DMS79 (cell line): ENCODE measurements at places on chromosomes 6 and 20.

- peak; percentile 28 for DNase-seq
These were observed 188.1 kb downstream of the UST start for GRCh38 chr6:148934961-148935360.

DNA sequence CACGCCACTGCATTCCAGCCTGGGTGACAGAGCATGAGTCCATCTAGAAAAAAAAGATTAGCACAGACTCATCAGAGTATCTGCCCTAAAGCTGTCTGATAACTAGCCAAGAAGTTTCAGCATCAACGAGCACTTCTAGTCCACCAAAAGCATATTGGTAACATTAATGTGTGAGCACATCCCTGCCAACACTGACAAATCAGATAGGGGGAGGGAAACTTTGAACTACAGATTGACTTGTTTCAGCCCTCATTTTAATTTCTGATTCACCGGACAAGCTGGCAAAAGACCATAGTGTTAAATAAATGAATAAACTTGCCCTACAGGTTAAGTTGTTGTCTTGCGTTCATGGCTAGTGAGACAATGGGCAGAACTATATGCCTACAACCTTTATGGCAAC, 7.7 kb upstream of the SEC63 start:
- DNase-seq, result no peak

DNA sequence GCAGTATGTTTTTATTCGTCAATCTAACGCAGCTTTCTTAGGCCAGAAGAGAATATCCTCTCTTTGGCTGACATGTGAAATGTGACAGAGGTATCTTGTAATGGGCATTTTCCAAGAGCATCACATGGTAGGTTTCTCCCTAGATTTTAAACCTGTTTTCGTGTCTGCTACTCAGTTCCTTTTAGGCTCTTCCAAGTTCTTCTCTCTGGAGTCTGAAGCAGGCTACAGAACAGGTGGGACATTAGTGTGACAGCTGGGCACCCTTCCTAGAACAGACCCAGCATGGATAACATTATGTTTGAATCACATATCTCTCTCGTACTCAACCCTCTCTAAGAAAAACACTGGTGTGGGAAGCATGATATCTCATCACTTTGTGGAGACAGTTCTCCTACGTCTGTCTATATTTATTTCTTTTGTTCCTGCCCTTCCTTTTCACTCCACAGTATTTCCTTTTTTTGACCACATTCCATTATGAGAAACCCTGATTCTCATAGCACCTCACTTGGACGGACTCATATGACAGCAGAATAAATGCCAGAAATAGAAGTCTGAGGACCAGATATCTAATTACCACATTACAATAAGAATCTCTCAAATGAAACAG, 263.4 kb downstream of the NKAIN2 start:
- DNase-seq, result no peak

- DNase-seq, result no peak
These were observed 281.0 kb downstream of the TFAP2C start for GRCh38 chr20:56909918-56910714.

GRCh38 chr6:103729658-103730057, 1130.1 kb downstream of the HACE1 start:
- DNase-seq, result no peak

DNA sequence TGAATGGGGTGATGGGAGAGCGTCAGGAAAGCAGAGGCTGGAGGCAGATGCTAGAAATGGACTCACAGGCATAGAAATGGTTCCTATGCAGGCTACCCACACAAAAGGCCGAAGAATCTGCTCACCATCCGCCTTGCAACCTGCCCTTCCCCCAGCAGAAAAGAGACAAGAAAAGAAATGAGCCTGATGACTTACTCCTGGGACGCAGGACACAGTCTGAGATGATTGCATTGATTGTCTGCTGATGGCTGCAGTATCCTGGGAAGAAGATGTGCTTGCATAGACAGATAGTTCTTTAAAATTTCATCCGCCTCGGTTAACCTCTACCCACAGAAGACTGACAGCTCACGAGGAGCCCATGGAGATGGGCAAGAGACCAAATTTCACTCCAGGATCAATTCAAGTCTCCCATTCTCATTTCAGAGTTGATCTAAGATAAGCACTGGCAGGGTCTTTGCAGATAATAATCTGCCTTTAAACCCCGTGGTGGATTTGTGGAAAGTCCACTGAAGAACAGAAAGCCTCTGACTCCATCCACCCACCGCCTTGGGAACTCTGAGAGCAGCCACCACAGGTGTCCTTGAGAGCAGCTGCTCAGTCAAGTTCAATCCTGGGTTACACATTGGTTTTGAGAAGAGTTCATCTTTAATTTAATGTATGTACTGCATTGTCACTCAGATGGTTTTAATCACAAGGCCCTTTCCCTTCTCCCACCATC, 7.2 kb downstream of the AGPAT4 start:
- no peak for DNase-seq

GRCh38 chr6:129621252-129621651, 88.7 kb downstream of the ARHGAP18 start:
- no peak for DNase-seq

- DNase-seq, result no peak
These were observed 190.8 kb downstream of the TBC1D32 start for GRCh38 chr6:121143476-121143875.

GRCh38 chr6:39867592-39867991, 66.7 kb downstream of the MOCS1 start:
- no peak for DNase-seq

DNA sequence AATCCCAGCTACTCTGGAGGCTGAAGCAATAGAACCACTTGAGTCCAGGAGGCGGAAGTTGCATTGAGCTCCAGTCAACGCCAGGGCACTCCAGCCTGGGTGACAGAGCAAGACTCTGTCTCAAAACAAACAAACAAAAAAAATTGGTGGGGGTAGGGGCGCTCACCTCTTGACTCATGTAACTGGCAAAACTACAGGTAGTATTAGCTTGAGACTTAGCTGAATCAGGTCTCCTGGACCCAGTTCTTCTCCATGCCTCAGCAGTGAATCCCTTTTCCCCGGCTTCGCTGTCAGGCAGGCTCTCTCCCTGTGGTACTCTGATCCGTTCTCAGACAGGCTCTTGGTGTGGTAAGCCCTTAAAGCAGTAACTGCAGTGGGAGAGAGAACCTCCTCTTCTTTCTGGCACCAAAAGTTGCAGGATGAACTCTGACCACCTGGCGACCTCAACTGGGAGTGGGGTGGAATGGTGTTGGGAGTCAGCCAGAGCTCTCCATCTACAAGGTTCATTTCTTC, 12.9 kb downstream of the SLC9A8 start:
- DNase-seq, result peak; percentile 43

GRCh38 chr6:7316658-7317533, 3.9 kb upstream of the SSR1 start:
- DNase-seq, result no peak
